ENCODE measurements at places on chromosomes 2 and 18. TPM values are rescaled to one million over a fixed set of nuclear protein-coding genes. Genes with fewer than 3 reads are reported as not detected.

KHK gene
- 1.2 TPM for total RNA-seq

GRCh38 chr2:217932803-217933616 lies 69.8 kb downstream of the TNS1 start:
- DNase-seq, result no peak

DNA sequence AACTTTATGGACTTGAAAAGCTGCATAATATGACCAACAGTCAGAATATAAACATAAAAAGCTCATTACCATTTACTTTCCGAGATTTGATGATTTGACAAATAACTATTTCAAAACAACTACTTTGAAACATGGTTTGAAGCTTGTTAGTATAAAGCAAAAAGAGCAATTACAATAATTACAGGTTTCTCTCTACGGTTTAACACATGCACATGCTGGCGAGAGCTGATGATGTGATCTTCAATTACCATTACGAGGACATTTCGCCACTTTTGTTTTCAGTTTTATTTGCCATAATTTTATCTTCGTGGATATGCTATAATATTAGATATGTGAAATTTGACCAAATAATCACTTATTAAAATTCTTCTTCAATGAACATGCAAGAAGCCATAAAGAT lies 270.1 kb downstream of the TCF4 start:
- DNase-seq, result no peak

GRCh38 chr18:59621027-59621426 lies 76.2 kb downstream of the CCBE1 start:
- no peak for DNase-seq

DNA sequence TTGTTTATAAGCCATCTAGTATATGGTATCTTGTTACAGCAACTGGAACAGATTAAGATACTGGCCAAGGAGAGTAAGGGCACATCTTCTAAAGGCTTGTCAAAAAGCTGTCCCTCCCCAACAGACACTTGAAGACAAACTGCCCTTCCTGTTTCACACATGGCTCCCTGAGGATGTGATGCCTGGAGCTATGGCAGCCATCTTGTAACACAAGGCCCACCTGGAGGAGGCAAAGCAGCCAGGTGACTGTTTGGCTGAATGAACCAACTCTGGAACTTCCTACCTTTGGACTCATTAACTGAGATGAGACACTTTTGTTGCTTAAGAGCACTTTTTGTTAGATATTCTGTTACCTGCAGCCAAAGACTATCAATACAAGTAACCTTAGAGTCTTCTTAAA lies 54.4 kb downstream of the SNORC start:
- DNase-seq, result no peak

UPP2 gene
- total RNA-seq, result not detected

DNA sequence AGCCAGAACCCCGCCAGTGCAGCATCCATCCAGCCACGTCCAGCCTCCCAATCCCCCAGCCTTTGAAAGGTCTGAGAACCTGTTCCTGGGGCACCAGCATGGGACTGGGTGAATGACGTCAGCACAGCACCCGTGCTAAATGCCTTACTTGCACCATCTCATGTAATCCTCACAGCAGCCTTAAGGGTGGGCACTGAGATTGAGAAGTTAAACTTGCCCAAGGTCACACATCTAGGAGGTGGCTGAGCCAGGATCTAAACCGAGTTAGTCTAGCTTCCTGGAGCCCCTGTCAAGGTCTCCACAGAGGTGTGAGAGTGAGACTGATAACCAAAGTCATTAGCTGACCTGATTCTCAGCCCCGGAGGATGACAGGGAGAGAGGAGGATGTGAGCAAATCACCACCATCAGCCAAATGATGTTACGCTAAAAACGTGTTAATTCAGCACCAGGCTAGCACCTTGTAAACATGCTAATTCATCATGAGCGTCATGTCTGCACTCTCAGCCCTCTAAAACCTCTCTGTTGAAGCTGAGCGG lies 4.6 kb downstream of the CD8A start:
- DNase-seq, result no peak

COLEC12 gene
- 36.4 TPM for total RNA-seq

DNA sequence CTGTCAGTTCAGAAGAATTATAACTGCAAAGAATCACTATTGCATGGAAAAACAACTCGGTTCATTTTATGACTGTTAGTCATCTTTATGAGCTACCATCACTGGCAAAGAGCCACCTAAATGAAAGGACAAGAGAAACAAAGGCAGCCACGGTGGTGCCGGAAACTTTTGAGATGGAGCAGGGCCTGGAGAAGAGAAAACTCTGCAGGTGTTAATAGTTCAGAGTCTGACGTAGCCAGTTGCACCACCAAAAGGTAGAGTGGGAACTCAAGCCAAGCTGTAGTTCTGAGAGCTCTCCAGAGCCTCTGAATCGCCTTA lies 110.9 kb downstream of the FTCDNL1 start:
- no peak for DNase-seq

ABCG5 gene
- not detected for total RNA-seq

GRCh38 chr2:42350434-42351063 lies 10.5 kb downstream of the COX7A2L start:
- no peak for DNase-seq
